ENCODE measurements at places on chromosomes 1 and 21.

DNA sequence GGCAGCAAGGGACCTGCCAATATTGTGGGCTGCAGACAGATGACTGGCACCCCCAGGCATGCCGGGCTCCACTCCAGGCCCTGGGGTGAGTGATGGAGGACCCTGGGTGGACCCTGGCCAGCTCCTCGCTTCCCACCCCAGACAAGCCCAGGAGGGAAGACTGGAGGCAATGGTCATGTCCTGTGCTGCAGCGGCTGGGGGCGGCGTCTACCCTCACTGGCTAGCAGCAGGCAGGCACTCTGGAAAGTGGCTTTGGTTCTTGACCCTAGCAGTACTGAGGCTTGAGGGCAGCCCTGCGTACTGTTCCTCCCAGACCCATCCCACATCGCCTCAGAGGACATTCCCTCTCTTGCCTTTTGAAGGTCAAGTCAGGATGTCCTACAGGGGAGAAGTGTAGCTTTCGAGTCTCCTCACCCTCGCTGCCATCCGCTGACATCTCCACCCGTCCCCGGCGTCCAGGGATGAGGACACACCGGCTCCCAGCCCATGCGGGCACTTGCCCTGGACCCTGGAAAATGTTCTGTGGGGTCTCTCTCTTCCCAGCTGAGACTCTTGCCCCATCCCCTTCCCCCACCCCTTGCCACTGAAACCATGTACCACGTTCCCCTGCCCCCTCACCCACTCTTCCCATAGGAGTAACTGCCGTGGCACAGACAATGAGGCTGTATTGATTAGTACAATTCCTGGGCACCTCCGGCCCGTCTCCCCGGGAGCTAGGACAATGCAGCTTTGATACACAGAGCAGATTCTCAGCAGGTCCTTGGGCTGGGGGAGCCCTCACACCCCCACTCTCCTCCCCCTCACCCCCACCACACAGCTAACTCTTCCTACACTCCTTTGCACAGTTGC is 15.0 kb downstream of the SLC6A9 start:
- no peak for DNase-seq

DNA sequence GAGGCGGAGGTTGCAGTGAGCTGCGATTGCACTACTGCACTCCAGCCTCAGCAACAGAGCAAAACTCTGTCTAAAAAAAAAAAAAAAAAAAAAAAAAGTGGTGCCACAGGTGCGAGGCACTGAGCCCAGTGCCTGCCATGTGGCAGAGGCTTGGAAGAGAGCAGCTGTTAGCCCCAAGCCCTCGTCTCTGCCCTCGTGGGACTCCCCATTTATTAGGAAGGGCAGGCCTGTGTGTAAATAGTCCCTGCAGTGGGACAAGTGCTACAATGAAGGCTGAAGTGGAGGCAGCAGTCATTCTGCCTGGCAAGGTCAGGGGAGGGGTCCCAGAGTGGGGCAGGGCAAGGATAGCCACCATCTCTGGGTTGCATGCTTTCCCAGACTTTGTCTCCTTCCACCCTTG is 6.5 kb downstream of the RPS6KA1 start:
- no peak for DNase-seq

DNA sequence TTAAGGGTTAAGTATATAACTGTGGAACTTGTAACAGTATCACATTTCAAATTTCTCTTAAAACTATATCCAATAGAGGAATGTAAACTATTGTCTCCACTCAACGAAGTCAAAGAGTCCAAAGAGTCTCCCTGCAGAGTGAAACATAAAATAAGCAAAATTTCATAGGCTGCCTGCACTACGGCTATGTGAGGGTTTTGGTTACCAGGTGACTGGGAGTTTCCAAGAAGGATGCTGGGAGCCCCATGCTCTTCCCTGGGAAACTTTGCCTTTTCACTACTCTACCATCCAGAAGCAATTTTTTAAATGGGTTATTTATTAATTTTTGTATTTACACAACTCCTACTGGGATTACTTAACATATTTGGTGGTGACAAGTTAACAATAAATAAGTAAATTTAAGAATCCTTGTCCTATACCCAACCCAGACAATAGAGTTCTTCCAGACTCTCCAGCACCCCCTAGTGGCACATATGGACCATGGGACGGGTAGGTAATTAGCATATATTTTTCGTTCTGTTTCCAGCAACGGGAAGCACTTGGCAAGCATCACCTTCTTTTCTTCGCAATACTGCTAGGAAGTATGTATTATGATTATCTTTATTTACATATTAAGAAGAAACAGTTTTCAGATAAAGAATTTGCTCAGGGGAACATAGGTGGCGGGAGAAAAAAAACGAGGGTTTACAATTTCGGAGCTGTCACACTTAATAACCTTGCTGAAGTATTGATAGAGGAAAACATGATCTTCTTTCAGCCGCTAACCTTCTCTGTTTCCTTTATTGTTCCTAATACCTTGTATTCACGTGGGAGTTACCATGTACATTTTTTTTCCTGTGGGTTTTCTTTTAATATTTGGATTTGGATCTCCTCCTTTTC is 3.5 kb downstream of the FMO2 start:
- DNase-seq: peak; percentile 24

DNA sequence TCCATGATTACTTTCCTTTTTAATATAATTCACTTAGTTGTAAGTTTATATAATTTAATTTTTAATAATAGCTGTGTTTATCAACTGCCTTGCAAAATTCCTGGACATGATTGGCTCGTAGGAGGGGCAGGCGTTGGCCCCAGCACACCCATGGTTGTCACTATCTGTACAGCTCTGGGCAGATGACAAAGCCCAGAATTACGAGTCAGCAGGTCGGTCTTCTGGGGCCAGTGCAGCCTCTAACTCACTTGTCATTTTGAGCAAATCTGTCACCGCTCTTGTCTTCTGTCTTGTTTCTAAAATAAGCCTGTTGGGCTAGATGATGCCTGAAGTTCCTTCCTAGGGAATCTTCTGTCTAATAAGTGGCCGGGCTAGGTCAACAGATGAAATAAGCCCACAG is 21.4 kb upstream of the LRRC38 start:
- no peak for DNase-seq

DNA sequence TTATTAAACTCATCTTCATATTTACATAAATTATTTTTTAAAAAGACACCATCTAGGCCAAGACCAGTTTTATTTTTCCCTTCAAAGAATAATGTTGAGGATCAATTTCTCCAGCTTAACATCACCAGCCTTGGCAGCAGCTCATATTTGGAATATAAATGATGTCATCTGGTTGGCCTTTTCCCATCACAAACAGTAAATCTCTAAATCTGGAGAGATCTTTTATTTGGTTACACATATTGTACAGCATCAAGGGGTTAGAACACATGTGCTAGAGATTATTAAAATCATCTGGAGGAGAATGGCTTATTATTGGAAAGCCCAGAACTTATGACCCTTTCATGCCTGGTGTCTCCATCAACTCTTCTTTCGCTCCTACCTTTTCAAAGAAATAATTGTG is 508.8 kb downstream of the PLPP3 start:
- no peak for DNase-seq

GRCh38 chr1:64471218-64472039 is 1.5 kb downstream of the CACHD1 start:
- no peak for DNase-seq

DNA sequence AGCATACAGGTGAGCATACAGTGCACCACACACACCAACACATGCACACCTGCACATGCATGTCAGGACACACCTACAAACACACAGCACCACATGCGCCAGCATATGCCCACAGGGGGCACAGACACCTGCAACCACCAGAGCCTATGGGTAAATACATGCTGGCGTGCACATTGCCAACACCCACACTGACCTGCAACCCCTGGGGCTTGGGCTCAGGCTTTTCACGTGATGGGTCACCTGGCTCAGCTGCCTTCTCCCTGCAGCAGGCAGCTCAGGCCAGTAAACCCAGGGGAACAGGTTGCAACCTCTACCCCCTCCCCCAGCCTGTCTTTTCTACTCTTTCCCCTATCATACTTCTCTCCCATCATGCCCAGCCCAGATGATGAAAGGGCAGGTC is 8.1 kb downstream of the CD247 start:
- DNase-seq: no peak

DNA sequence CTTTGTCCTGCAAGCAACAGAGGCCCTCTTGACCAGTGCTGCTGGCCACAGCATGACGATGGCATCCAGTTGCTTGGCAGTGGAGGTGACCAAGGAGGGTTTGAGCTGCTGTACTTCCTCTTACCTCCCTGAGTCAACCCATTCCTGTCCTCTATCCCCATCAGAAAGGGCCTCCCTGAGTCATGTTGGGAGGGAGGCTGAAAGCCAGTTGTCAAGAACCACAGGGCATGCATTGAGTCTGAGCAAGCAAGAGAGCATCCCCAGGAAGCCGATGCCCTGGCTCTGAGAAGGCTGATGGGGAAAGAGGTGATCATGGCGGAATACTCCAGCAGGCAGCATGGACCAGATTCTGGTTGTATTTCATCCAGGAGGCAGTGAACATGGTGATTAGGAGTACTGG is 69.6 kb downstream of the LACTBL1 start:
- DNase-seq: no peak

DNA sequence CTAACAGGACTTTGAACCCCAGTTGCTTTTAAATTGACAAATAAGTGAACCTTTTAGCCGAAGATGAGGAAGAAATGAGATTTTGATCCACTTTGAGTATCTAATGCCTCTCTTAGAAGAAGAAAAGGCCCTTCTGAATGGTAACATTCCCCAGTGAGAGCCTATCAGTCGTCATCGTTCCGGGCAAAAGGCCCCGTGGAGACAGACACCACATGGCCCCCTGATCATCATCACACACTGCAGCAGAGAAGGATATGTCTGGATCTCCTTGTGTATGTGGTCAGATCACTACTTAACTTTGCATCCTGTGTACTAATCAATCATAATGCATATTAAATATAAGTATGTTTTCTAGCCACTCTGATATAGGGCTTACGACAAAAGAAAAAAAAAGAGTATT is 87.3 kb upstream of the SMYD2 start:
- DNase-seq: no peak

DNA sequence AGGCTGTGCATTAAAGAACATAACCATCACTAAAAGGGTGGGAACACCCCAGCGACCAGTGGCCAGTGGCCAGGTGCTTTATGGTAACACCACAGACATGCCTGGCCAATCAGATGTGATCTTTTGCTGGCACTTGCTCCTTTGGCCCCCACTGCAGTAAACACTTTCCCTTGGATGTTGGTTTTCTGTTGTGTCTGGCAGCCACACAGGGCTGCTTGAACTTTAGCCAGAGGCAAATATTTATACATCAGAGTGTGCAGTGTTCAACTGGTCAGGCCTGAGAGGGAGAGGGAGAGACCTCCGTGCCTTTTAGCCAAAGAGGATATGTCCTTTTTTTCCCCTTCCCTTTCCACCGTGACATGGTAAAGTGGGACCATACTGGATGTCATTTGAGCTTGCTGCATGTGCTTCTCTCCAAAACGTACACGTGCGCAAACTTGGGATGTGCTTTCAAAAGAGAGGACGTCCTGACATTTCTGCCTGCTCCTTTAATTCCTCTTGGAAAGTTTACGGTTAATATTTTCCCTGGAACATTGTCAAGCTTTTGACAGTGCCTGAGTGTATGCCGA is 101.2 kb downstream of the NFIA start:
- no peak for DNase-seq

Measured in memory B cell (primary cell).